ENCODE measurements at places on chromosomes 4 and X.

DNA sequence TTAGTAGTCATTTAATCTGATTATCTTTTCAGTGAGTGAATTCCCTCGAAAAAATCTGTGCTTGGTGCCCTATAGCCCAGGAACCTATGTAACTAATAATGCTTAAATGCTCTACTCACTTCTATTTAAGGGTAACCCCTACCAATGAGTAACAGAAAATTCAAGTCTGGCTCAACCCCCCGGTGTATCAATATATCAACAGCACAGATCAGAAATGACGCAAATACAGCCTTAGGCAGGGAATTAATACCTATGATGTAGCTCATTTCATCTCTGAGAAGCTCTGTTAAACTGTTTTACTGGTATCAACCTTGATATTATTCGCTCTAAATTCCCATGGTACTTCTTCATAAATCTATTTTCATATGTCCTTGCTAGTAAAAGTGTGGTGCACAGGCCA is 28.6 kb downstream of the PDGFC start:
- DNase-seq = no peak

DNA sequence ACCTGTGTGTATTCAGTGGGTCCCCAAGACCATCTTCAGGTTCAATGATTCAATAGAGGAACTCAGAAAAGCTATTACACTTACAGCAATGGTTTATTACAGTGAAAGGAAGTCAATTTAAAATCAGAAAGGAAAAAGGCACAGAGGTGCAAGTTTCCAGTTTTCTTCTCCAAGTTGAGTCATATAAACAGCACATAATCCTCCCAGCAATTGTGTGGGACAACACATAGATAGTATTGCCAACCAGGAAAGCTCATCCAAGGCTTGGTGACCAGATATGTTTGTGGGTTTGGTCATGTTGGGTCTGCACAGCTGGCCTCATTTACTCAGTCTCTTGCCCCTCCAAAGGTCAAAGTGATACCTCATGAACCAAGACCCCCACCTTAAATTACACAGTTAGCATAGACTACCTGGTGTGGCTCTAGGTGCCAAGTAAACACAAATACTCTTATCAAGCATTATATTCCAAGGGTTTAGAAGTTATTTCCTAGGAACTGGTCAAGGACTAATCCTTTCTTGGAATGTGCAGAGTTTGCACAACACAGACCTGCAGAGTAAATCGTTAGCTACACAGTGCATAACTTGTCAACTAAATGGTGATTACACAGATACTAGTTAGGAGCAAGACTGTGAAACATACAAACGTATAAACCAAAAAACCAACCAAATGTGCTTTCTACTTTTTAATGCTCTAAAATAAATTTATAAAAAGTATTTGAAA is 777.3 kb downstream of the PCDH18 start:
- no peak for DNase-seq

GRCh38 chr4:123807866-123808265 is 411.3 kb downstream of the SPRY1 start:
- DNase-seq = no peak

DNA sequence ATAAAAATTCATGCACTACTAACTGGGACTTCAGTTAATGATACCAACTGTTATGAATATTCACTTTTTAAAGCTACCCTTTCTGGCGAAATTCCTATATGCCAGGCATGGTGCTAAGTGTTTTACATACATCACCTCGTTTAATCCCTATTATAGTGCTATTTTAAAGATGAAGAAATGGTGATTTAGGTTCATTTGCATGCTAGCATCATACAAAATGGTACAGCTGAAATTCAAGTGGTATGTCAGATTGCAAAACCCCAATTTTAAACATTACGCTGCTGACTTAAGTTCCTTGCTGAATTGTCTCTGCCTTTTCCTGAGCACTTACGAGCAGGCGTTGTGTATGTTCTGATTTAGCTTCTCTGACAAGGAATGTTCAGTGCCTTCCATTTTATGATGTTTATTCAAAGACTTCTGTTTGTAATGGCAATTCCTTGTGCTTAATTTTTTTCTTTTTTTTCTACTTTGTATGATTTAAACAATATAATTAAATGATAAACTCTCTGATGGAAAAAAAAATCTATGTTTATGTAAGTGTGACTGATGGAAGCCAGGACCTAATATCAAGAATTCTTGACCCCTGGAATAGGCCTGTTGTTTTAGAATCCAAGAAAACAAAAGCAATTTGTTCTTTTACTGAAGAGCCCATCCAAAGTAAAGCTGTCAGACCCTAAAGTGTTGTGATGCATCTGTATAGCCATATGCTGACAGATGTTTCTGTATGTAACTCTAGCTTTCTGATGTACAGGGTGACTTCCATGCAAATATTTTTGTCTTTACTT is 148.1 kb downstream of the PCDH7 start:
- DNase-seq = no peak

GRCh38 chr4:108559911-108560310 is 60.5 kb upstream of the RPL34 start:
- DNase-seq = no peak

All from NCI-H1105 (cell line).